Cerebellar cortex (tissue), 1 donor: ENCODE measurements at places on chromosomes 11 and 22.
A peak's percentile ranks its signal among the peaks of the same experiment; 100 is the strongest.

GRCh38 chr11:72969894-72970335 lies 155.7 kb downstream of the ATG16L2 start:
- no peak for DNase-seq

DNA sequence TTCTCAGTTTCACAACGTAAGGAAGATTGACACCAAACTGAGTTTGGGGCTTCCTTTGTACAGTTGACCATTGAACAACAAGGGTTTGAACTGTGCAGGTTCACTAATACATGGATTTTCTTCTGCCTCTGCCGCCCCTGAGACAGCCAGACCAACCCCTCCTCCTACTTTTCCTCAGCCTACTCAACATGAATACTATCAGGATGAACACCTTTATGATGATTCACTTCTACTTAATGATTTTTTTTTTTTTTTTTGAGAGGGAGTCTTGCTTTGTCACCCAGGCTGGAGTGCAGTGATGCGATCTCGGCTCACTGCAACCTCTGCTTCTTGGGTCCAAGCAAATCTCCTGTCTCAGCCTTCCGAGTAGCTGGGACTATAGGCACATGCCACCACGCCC lies 14.6 kb downstream of the RBM4 start:
- no peak for DNase-seq

DNA sequence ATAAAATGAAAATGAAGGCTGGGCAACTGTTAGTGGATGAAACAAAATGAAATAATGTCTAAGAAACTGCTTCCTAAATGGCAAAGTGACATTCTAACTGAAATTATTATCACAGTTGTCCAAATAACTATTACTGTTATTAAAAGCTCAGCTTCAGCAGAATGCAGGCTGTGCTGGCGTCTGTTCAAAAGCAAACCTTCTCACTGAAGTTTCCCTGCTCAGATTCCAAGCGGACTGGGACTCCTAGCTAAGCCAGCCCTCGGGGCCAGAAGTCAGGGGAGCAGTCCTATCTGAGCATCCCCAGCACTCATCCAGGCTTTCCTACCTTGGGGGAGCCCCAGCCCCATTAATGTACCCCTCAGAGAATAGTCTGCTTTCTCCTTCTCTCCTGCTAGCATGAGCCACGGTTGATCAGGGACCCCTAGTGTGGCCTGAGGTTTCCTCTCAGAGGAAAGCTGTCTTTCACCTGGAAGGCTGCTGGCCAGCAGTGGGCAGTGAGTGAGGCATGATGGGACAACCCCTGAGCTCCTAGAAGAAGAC lies 1167.3 kb downstream of the TBC1D22A start:
- DNase-seq: no peak

GRCh38 chr11:125345421-125346178 lies 150.5 kb downstream of the FEZ1 start:
- peak; percentile 87 for DNase-seq

- no peak for DNase-seq
Measured at GRCh38 chr11:5153574-5154431, 754 bp downstream of the OR52A1 start.

DNA sequence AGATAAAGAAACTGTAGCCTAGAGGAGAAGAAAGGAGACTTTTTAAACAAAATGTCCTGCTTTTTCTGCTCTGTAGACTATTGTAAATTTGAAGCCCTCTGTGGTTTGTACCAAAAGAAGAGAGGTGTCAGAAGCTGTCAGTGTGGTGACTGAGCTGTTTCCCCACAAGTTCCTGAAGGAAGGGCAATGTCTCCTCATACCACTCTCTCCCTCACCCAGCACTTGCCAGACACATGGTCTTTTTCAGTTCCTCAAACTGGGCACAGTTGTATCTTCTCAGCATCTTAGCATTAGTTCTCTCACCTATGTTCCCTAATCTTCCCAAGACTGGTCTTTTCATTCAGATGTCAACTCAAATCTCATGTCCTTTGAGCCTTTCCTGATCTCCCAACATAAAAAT lies 4.3 kb downstream of the BCO2 start:
- no peak for DNase-seq

GRCh38 chr22:45948081-45948648 lies 28.8 kb downstream of the WNT7B start:
- DNase-seq: no peak

GRCh38 chr11:5420993-5421392 lies 918 bp upstream of the OR51Q1 start:
- DNase-seq: no peak

DNA sequence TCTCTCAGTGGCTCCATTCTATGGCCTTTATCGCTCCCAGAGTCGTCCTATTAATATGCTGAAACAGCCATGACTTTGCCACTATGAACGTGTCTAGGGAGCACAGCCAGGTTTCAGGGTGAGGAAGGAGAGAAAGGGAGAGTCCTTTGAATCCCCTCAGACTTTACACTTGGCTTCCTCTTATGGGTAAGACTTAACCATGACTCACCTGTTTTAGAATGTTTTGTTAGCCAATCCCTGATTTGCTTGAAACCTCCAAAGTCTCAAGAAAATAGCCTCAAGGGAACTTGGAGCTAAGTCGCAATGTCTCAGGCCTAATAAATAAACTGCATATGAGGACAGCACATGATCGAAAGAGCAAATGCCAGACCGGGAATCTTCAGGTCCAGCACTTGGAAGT lies 131.2 kb upstream of the RCN1 start:
- DNase-seq: no peak

GRCh38 chr11:2305788-2306451 lies 4.1 kb downstream of the TSPAN32 start:
- no peak for DNase-seq

- no peak for DNase-seq
Measured at GRCh38 chr11:43962383-43963278, 20.2 kb downstream of the C11orf96 start.

- no peak for DNase-seq
Measured at GRCh38 chr22:49216579-49216978, 611.1 kb downstream of the BRD1 start.

- DNase-seq: no peak
Measured at GRCh38 chr22:17162731-17163130, 3.7 kb upstream of the HDHD5 start.

DNA sequence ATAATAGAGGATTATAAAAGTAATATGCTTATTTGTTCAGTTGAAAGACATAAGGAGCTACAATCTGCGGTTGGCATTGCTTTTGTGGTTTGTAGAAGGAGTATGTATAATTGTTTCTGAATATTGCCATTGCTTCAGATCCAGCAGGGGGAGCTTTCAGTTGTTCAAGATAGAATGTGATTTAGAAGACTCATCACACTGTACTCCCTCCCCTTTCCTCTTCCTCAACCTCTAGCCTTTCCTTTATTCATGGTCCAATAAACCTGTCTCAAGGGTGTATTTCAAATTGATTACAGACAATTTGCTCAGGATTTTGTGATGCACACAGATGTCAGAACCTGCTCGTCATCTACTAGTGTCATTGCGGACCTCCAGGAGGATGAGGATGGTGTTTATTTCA lies 9.8 kb downstream of the PRMT3 start:
- DNase-seq: peak; percentile 39

- DNase-seq: no peak
Measured at GRCh38 chr11:103637295-103637694, 399.1 kb upstream of the DDI1 start.

DNA sequence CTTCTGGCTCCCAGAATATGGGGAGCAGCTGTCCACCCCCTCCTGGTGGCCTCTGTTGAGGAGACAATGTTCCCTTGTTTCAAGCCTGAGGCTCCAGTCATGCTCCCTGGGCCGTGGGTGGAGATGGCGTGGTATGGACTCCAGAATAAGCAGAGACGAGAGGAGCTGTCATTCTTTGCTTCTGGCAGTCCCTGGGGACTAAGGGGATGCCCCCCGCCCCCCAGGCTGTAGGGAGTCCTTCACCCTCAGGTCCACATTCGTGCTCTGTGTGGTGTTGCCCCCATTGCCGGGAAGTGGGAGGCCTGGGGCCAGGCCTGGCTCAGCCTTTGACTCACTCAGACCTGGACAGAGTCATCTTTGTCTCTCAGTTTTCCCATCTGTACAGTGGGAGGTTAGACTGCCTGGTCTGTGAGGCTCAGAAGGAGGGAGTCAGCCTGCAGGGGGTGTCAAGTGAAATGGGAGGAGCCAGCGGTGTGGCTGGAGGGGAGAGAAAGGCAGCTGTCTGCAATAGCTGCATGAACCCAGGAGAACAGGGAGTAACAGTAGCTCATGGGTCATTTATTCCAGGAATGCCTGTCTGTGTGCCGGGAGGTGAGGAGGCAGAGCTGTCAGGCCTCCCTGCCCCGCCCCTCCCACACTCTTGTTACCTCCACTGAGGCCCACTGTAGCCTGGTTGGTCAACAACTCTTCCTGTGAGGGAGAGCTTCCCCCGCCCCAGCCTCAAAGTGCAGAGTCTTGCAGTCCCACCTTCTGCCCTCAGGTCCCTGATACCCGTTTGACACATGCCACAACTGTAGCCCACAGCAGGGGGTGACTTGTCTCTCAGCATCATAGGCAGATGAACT lies 6.3 kb downstream of the ARHGEF17 start:
- DNase-seq: no peak

DNA sequence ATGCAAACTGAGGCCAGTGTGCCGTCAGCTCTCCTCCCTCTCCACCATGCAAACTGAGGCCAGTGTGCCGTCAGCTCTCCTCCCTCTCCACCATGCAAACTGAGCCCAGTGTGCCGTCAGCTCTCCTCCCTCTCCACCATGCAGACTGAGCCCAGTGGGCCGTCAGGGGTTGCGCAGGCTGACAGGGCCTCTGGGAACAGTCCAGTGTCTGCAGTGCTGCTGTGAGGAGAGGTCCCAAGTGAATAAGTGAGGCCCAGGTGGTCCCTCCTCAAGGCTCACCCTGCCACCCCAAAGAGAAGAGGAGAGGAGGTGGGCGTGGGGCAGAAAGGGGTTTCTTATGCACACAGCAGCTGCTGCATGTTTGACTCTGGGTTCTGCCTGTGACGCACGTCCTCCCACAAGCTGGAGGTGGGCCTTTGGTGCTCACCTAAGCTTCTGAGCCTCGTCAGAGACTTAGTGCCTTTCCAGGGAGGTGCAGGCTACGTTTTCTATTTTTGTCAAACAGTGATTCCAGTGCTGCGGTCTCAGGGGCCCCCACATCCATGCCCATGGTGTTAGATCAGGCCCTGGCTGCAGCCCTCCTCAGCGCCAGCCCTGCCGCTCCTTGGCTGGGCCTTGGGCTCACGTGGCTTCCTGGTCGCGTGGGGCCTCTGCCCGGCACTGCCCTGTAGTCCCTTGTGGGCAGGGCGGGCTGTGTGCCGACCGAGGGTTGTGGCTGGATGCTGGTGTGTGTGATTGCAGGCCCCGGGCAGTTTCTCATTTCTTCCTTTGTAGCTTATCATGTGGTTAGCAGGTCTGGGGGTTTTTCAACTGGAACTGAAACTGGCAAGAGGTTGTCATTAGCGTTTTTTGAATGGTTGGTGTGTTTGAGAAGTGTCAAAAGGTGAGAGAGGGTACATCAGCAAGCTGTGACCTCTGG lies 7.1 kb downstream of the TPCN2 start:
- peak; percentile 34 for DNase-seq

- peak; percentile 61 for DNase-seq
Measured at GRCh38 chr22:20956258-20957101, 10.6 kb upstream of the AIFM3 start.

DNA sequence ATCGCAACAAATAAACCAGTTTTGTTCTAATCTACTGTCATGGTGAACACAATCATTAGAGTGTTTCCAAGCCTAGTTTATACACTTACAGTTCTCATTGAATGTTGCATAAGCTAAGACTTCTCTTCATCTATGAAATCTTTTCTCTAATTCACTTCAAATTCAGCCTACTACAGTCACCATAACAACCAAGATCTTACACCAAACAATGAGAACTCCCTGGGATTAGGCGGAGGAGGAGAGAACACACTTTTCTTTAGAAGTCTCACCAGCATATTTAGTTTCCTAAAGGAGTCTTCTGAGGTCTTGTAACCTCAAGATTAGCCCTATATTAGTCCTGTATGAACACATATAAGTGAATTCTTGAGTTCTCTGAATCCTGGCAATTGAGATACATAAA lies 1889.7 kb downstream of the LRRC4C start:
- no peak for DNase-seq

- no peak for DNase-seq
Measured at GRCh38 chr22:28017859-28018258, 98.8 kb upstream of the PITPNB start.

GRCh38 chr11:72787216-72788104 lies 6.4 kb downstream of the STARD10 start:
- no peak for DNase-seq

DNA sequence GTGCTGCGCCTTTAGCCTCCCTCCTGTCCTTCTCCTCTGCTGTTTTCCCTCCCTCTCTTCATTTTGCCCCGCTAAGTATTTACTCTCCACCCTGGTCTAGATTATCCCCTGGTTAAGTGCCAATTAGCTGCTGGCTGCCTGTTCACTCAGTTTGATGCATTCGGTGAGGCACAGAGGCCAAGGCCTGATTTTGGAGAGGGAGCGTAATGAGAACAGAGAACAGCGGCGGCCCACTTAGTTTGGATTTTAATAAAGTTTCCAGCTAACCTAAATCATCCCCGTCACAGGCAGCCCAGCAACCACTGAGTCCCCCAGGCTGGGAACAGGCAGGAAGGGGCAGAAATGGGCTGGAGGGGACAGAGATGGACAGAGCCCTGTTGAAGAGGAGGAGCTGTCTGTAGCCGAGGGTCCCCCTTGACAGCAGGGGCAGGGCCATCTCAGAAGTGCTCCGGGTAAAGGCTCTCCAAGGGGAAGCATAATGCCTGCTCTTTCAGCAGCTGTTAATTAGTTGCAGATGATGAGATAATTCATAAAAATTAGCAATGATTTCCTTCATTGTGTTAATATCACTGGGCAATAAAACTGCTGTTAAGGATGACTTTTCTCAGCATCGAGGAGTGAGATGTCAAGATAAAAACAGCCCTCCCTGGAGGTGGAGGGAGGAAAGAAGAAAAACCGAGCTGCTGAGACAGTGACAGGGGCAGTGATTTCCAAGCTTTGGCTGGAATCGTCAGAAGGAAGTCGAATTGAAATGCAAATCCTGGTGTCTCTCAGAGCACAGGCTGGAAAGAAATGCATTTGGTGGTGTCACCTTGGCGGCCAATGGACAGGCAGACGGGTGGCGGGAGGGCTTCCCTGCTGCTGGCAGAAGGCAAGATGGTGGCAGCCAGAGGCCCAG lies 170.1 kb downstream of the GRIK4 start:
- DNase-seq: no peak

- DNase-seq: no peak
Measured at GRCh38 chr22:45972889-45973253, 4.1 kb downstream of the WNT7B start.

DNA sequence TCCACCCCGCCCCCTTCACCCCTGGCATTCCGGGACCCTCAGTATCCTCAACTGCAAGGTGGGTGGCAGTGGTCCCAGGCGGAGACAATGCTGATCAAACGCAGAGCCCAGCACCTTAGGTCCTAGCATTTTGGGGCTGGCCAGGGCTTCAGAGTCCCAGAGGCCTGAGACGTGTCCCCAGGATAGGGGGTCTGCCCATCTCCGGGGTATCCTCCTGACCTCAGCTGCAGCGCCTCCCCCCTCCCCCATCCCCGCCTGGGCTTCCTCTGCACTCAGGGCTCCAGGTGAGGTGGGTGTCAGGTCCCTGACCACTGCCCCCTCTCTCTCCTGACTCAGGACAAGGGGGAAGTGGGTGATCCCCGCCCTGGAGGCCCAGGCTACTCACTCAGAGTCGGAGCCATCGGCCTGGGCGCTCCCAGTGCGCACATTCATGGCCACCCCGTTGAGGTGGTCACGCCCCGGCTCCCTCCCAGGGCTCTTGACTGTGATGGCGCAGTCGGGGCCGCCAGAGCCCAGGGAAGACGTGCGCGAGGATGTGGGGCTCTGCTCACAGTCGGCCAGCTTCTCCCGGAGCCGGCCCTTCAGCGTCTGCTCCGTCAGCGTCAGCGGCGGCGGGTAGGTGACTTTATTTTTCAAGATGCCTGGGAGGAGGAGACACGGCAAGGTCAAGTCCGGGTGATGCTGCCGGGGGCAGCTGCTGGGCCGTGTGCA lies 28.3 kb downstream of the TRMU start:
- DNase-seq: no peak
